A172 (cell line): ENCODE measurements at places on chromosomes 11 and 22. TPM values are rescaled to one million over a fixed set of nuclear protein-coding genes. Genes with fewer than 3 reads are reported as not detected.

DNA sequence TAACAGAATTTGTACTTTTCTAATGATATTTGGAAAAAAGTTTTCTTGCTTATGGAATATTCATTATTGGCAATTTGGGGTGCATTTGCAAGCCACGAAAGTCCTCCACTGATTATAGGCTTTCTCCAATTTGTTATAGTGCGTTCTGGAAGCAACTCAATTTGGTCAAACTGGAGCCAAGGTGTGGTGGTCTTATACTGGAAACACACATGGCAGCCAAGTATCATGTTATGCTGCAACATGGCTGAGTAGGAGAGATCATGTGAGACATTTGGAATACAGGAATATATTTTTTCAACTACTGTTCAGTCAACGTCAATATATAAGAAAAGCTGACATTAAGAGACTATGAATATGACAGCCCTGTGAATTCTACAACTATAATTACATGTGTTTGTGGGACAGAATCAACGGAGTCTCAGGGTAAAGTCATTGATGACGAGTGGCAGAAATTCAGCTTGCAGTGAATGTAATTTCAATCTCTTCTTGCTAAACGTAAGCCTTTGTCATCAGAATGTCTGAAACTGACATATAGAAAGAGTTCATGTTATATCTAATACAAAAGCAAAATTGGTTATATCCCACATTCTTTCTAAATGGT is 83.8 kb upstream of the FIBIN start:
- DNase-seq = no peak

DNA sequence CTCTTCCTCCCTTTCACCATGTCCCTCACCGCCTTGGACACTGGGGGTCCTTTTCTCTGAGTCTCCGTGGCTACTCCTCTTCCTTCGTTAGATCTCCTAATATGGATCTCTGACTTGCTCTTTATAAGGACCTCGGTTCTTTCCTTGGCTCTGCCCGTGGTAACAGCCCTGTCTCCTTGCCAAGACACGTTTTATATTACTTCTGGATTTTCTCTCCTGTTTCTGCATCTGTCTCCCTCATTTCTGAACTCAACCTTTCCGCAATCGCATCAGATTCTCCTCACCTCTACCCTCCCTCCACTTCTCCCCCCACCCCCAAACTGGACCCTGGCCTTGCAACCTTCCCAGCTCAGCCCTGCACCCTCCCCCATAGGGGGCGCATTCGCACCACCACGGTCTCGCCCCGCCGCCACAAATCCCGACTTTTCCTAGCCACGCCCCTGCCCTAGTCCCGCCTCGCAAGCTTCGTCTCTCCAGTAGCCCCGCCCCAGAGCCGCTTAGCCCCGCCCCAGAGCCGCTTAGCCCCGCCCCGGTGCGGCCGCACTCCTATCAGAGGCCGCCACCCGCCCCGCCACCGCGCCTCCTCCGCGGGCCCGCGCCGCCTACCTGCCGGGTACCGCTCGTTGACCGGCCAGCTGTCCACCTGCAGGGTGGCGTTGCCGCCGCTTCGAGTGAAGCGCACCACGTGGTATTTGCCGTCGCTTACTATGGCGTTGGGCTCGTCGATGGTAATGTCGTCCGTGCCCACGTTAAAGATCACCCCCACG is 39.0 kb downstream of the SLC22A12 start:
- DNase-seq = no peak

DNA sequence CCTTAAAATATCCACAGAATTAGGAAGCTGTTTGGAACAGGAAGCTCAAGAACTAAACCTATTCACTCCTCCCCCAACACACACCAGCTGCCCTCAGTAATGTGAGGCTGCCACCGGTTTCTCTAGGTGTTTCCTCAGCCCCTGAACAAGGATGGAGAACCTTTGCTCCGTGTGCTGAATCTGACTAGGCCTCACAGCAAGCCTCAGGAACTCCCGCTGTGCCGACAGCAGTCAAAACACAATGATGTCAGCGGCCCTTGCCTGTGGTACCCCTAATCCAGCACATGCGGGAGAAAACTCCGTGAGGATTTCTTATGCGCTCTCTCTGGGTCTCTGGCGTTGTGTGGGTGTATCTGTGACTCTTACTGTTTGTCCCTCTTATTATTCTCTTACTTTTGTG is 153.3 kb downstream of the EFCAB6 start:
- no peak for DNase-seq

- DNase-seq = no peak
Measured at GRCh38 chr11:76765863-76766350, 17.2 kb upstream of the TSKU start.

GRCh38 chr11:126627421-126627820 is 271.9 kb downstream of the ST3GAL4 start:
- DNase-seq = no peak

- DNase-seq = no peak
Measured at GRCh38 chr11:39971938-39972337, 1487.5 kb downstream of the LRRC4C start.

- DNase-seq = no peak
Measured at GRCh38 chr11:45282081-45282480, 4.1 kb downstream of the SYT13 start.

GRCh38 chr11:110196241-110196754 is 100.1 kb downstream of the RDX start:
- DNase-seq = peak; percentile 69

- DNase-seq = peak; percentile 94
Measured at GRCh38 chr11:66051766-66052663, at the start of gene SF3B2. TSS of gene SF3B2 (plus strand) at chr11:66052364. CDS start at chr11:66052385, 21 bp downstream.

Gene SYT8
- total RNA-seq = 2.1 TPM in 1 of 2 replicates, not detected in the other

Gene CSF2RB
- 0.02 TPM in 1 of 2 replicates, not detected in the other for total RNA-seq

Gene MRPL11
- 80.0 and 127 TPM in 2 replicates for total RNA-seq

Gene EML3
- total RNA-seq = 16.0 and 19.5 TPM in 2 replicates
